ENCODE measurements at places on chromosomes 4 and X.

DNA sequence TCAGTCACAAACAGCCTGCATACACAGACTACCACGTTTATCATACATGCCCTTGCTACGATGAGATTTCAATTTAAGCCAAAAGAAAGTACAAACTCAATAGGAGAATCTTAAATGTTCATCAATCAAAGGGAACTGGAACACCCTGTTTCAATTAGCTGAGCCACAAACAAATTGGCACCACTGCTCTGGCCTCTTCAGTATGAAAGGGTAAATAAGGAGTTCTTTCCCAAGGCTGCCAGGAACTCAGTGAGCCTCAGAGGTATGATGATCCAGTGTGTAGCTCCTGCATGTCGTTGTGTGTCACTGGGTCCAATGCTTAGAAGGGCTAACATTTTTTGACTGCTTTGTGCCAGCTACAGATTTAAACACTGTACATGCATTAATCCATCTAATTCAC is 5.4 kb downstream of the RNF150 start:
- no peak for DNase-seq

DNA sequence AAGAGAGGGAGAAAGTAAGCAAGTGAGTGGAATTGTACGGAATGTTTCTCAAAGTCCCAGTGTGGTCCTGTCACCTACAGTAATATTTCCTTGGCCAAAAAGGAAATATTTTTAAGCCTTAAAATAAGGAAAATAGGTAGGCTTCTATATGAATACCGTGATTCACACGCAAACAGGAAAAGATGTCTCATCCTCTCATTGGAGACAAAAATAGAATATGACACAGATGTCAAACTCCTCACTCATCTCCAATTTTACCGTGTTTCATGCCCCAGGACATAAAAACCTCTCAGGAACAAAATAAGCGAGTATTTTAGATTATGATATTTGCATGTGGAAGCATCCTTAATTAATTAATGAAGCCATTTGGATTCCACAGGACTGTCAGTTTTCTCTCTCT is 1269.5 kb downstream of the RAPGEF2 start:
- no peak for DNase-seq

DNA sequence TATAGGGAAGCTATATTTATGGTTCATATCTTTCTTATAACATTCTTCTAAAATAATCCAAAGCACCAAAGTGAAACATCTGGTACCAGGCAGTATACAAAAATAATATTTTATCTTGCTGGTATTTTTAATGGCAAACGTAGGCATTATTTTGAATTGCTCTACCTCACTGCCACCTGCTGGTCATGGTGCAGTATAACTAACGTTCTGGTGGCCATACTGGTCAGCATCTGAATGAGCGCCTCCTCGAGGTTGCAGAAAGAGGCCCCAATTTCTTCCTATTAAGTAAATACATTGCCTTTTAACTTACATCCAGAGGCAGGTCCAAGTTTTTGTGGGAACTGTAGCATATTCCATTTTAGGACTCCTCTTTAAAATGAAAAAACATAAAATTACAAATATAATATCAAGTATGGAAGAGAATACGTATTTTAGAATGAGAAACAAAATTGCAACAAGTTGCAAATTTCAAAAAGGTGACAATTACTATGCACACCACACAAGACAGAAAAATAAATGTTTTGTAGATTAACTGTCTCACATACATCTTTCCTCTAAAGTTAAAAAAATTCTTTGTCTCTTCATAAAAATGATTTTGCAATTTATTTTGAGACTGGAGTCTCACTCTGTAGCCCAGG is 22.9 kb upstream of the CWH43 start:
- peak; percentile 75 for DNase-seq

GRCh38 chrX:70979136-70979762 is 48.4 kb upstream of the SLC7A3 start:
- DNase-seq, result no peak

DNA sequence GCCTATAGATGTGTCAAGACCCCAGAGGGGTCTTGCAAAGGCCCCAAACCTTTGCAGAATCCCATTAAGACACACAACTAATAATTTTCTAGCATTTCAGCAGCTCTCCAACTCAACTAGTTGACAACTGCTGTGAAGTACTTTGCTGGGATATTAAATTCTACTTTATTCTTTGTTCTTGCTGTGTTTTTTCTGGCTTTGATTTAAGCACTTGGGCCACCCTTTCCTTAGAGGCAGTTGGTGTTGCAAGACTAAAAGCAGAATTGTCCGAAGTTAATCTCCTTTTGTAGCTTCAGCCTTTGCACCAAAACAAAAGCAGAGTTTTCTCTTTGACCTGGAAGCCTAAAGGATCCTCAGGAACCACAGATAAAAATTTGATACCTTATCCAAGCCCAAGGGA is 353.1 kb upstream of the CLNK start:
- no peak for DNase-seq

- DNase-seq, result no peak
Measured at GRCh38 chr4:85994576-85994975, 365.3 kb downstream of the MAPK10 start.

Data from NCI-H1436 (cell line).